ENCODE measurements at places on chromosomes 12 and 14.

DNA sequence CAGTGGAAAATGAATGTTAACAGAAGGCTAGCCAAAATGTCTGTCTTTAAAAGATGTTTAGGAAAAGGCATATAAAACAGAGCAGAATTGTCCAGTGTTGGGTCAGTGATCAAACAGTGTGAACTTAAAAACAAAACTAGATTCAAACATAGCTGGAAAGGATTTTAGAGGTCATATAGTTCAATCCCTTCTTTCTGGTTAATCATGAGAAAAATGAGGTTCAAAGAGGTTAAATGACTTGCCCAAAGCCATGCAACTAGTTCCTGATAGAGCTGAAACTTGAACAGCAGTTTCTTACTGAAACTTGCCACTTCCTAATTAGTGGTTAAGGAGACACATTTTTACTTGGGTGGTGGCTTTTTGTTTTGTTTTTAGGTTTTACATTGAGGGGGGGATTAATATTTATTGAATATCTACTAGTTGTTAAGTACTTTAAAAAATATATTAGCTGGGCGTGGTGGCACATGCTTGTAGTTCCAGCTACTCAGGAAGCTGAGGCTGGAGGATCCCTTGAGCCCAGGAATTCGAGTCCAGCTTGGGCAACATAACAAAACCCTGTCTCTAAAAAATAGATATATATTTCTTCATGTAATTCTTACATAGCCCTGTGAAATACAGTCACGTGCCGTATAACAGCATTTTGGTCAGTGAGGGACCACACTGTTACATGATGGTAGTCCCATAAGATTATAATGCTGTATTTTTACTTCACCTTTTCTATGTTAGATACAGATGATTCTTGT is 20.4 kb downstream of the ACVR1B start:
- peak; percentile 16 for DNase-seq

DNA sequence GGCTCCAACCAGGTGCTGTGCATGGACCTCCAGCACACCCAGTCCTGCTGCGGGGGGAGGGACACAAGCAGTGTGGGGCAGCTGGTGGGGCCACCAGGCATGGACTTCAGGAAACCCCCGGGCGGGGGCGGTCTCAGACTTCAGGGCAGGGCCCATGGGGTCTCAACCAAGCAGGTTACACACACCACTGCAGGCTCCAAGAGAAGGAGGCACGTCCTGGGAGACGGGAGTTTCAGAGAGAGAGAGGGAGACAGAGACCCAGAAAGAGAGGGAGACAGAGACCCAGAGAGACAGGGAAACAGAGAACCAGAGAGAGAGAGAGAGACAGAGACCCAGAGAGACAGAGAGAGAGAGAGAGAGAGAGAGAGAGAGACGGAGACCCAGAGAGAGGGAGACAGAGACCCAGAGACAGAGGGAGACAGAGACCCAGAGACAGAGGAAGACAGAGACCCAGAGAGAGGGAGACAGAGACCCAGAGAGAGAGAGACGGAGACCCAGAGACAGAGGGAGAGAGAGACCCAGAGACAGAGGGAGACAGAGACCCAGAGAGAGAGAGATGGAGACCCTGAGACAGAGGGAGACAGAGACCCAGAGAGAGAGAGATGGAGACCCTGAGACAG is 128.9 kb downstream of the NCOR2 start:
- no peak for DNase-seq

DNA sequence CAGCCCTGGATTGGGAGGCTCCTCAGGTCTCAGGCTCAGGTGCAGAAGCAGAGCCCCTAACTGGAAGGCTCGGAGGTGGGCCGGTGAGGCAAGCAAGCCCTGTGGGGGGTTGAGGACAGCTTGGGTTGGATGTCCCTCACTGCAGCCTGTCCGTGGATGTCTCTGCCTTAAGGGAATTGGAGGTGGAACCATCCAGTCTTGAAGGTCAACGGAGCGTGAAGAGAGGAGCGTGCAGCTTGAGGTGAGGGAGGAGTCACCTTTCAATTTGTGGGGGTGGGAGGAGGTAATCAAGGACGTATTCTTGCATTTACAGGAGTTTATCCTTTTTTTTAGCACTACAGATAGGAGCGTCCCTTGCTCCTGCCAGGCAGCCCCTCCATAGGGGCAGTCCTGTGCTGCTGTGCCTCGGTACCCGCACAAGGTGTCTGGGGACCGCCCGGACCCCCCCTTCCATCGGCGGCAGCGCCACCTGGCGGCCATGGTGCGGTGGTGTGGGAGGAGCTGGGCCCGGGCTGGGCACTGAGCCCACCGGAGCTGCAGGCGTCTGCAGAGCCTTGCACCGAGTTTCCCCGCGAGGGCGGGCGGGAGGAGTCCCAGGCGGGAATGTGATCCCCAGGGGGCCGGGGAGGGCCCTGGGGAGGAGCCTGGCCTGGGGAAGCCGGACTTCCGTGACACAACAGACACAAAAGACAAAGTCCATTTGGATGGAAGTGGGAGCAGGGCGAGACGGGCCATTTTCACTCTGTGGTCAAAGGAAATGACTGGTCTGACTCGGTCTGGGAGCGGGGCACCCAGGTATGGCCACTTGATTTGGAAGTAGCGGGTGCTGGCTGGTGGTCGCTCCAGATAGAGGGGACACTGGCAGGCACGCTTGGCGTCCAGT is 864 bp downstream of the DNAJC22 start:
- peak; percentile 78 for DNase-seq

- no peak for DNase-seq
These were observed 67.2 kb downstream of the GLT1D1 start for GRCh38 chr12:128920468-128920867.

- DNase-seq, result no peak
These were observed 23.5 kb downstream of the CMKLR1 start for GRCh38 chr12:108315486-108316105.

- no peak for DNase-seq
These were observed 76.7 kb upstream of the SLCO1B1 start for GRCh38 chr12:21054334-21054733.

DNA sequence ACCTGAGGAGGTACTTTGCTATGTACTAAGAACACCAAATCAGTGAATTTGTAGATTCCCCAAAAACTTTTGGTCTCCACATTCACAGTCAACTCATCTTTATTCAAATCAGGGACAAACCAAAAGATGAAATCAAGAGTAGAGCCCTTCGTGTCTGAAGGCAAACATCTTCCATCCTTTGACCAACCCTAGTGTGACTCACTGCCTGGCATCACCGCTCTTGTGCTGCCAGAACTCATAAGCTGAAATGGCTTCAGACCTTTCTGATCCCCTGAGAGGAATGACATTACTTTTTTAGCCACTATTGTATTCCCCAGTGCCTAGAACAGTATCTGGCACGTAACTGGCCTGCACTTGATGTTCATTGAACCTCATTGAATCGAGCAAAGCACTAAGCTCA is 50.1 kb downstream of the GOLGA5 start:
- no peak for DNase-seq

DNA sequence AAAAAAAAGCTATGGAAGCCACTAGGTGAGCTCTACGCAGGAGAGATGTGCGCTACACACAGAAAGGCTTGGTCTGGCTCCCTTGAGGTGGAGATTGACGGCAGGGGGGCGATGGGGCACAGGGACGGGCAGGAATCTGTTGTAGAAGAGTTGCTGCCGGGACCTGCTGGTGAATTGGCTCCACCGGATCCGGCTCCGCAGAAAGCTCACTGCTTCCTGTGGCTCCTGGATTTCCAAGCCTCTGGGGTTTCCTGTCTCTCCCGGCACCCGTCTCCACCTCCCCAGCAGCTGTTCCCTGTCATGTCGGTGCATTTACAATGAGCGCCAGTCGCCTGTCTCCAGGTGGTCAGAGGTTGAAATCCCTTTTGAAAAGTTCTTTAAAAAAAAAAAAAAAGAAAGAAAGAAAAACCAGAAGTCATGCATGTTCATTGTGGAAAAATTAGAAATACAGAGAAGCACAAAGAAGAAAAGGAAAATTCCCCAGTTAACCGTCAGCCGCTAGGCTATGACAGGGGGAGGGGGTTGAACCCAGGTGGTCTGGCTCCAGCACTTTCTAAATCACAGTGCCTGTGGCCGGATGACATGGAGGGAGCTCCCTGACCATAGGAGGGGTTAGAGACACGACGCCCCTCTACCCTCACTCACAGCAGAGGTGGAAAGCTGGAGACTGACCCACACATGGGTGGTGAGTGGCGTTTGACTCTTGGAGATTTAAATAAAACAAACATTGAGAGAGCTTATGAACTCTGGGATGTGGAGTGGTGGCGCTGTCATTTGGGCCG is 20.8 kb downstream of the FAM222A start:
- no peak for DNase-seq

GRCh38 chr12:42968426-42968825 is 378.9 kb upstream of the PRICKLE1 start:
- DNase-seq, result no peak

GRCh38 chr12:118290130-118290529 is 82.6 kb downstream of the TAOK3 start:
- no peak for DNase-seq

- DNase-seq, result no peak
These were observed 140.9 kb downstream of the ESRRB start for GRCh38 chr14:76516884-76517283.

DNA sequence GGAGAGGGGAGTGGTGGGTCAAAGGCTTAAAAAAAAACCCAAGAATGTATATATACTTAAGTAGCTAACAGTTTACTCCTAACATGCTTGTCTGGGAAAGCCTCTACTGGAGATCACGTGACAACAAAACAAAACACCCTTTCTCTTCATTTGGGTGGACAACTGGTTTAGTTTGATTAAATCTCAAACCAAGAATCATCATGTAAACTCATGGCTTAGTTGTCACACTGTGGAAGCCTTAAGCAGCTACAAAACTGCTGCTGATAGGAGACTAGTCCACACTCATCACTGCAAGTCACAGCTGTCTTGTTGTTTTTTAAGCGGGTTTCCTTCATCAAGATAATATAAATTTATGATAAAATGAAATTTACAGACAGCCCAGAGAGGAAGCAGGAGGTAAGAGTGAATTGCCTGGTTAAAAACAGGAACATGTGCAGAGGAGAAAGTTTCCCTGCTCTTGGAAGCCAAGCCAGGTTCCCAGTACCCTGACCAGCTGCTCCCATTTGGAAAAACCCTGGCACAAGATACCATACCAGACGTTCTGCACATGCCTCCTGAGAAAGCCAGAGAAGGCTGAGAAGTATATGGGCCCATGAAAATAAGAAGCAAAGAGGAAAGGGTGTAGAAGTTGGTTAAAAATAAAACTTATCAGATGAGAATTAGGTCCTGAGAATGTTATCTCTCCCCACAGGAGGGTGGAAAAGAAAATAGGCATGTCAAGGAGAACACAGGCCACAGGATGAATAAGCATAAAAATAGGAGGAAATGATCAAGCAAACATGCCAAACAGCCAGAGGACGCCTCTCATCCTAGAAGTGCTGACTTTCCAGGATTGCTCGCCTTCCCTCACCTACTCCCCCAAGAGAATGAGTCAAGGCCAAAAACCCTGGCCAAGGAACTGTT is 34.0 kb downstream of the EGLN3 start:
- no peak for DNase-seq

DNA sequence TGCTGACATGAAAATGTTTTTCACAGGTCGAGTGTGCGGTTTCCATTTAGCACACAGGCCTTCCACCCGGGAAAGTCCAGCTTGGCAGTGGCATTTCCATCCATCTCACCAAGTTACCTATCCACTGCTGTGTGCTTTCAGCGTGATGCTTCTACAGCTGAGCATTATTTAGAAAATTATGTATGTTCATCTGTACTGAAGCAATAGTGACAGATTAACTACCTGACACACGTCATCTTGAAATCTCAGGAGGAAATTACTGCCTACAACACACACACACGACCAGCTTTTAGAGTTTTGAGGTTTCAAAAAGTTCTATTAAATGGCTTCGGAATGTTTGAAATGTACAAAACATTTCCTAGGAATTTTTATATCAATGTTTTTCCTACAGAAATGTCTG is 39.4 kb downstream of the IFNG-AS1 start:
- no peak for DNase-seq

GRCh38 chr14:60789656-60790055 is 55.1 kb downstream of the MNAT1 start:
- DNase-seq, result no peak

- no peak for DNase-seq
These were observed 14.5 kb downstream of the RNASE3 start for GRCh38 chr14:20905676-20906075.

GRCh38 chr14:64581363-64581762 is 31.6 kb downstream of the PPP1R36 start:
- no peak for DNase-seq

GRCh38 chr14:55062517-55063351 is 11.3 kb downstream of the MAPK1IP1L start:
- DNase-seq, result no peak

DNA sequence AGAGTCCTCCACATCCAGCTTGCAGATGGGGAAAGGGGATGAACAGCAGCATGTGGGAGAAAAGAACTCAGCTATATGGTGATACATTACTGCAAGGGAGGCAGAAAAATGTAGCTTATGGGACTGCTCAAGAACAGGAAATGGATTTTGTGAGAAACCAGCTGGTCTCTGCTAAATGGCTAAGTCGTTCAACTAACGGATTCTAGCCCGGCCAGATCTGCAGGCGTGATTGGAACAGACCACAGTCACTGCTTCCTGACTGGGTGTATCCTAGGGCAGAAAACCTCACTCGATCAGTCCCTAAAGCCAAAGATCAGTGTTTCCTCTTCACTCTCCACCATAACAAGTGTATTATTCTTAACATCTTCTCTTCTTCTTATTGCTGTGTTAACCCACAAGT is 8.1 kb upstream of the PTGDR start:
- no peak for DNase-seq

DNA sequence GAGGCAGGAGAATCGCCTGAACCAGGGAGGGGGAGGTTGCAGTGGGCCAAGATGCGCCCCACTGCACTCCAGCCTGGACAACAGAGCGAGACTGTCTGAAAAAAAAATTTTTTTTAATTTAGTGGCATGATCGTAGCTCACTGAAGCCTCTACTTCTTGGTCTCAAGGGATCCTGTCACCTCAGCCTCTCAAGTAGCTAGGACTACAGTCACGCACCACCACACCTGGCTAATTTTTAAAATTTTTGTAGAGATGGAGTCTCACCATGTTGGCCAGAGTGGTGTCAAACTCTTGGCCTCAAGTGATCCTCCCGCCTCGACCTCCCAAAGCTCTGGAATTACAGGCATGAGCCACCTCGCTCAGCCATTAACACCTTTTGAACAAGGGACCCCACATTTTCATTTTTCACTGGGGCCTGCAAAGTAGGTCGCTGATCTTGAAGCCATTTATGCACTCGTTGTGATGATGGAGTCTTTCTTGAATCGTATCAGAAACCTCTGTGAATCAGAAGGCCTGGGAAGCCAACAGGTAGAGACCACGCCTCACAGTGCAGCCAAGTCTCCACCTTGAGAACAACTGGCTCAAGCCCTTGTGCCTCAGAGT is 5.9 kb downstream of the HCAR1 start:
- DNase-seq, result no peak
